ENCODE measurements at places on chromosomes 2 and 18. TPM values are rescaled to one million over a fixed set of nuclear protein-coding genes. Genes with fewer than 3 reads are reported as not detected.
A peak's percentile ranks its signal among the peaks of the same experiment; 100 is the strongest.

The BIN1 gene
- 22.9 TPM for total RNA-seq

The TMEM169 gene
- total RNA-seq: 0.72 TPM

The FNDC4 gene
- 12.1 TPM for total RNA-seq

The MRO gene
- 1.7 TPM for total RNA-seq

The UGT1A6 gene
- total RNA-seq: not detected

DNA sequence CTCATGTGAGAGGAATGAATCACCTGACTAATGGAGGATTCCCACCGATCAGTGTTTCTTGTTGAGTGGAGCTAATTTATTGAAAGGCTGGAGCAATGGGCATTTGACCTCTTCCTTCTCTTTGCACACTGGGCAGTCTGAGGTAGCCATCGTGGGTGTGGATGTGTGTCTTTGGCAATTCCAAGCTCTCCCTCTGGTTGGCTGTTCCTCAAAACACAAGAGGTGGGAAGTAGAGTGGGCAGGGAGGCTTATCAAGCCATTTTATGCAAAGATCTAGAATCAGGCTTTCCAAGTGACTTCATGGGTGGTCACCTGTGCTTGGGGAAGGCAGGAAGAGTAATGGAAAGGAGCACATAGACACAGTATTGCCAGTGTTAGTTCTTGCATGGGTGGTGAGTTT, 154.8 kb downstream of the INSIG2 start:
- DNase-seq: no peak

- DNase-seq: no peak
Measured at GRCh38 chr18:63002803-63003445, 287.6 kb downstream of the PHLPP1 start.

DNA sequence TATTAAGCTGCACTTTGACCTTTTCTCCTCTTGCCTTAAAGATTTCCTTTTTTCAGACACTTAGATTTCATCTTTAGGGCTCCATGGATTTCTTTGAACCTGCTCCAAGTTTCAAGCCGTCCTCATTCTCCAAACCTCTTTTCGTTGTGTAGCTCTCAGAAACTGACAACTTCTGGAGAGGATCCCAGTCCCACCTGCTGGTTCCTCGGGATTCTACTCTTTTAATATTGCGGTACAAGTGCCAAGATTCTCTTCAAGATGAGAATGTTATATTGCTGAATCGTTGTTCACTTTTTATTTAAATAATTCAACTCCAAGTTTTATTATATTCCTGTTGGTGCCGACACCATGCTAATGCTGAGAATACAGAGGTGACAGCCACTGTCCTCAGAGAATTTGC, 141.1 kb downstream of the CDH20 start:
- no peak for DNase-seq

DNA sequence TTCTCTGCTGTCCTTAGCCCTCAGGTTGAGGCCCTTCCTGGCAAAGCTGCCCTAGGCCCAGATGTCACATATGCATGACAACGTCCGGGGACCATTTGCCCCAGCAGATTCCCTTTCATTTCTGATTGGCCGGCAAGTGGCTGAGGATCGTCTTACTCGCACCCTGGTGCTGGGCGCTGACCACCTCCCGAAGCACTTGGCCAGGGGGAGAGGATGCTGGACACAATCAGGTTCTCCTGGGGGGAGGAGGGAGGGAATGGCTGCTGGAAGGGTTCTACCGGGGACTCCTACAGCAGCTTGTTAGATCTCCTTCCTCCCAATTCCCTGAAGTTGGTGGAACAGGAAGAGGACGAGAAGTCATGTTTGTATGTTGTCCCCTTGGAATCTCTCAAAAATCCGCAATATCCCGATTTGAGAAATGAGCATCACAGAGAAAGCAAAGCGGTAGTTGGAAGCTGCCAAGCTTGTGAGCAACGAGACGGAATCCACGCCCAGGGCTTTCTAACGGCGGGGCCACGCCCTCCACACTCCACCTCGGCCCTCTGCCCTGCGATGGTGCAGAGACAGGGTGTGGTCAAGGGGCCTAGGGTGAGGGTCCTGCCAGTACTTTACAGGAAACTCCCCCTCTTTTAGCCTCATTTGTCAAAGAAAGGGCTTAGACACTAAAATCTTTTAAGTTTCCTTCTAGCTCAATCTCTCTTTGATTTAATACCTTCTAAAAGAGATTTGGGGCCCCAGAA, 61.8 kb upstream of the YWHAQ start:
- peak; percentile 69 for DNase-seq

DNA sequence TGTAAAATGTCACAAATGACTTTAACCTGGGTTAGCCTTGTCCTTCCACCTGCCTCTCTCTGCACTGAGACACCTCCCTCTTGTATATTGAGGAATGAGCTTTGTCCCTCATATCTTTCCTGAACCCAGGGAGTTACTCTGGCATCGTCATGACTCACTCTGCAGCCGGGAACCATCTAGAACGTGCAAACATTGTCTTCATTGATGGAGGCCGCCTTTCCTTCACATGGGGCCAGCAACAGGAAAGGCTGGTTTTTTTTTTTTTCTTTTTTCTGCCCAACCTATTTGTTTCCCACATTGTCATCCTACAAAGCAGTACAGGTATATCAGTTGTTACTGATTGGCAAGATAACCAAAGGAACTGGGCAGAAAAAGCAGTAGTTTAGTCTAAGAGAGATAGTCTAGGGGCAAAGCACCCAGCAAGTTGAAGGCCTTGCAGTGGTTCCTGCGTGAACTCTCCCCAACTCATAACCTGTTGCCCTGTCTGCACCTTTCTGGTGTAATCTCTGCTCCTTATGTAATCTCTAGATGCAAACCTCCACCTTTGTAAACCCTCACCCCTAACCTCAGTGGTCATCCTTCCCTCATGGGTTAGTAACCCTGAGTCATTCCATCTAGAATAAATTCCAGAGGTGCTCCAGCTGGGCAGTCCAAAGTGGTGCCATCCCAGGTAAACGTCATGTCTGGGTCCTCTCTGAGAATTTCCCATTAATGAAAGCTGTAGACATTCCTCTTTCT, 38.3 kb downstream of the SLC40A1 start:
- DNase-seq: no peak

- no peak for DNase-seq
Measured at GRCh38 chr2:34909992-34910705, 1311.0 kb upstream of the FAM98A start.

DNA sequence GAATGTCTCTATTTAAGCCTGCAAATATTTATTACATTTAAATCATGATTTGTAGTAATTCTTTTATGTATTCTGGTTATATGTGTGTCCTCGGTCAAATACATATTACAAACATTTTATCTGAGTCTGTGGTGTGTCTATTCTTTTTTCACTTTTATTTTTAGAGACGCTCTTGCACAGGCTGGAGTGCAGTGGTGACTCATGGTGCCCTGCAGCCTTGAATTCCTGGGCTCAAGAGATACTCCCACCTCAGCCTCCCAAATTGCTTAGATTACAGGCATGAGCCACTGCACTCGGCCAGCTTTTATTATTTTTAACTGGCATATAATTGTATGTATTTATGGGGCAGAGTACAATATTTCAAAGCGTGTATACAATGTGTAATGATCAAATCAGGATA, 47.5 kb downstream of the ARID5A start:
- no peak for DNase-seq

DNA sequence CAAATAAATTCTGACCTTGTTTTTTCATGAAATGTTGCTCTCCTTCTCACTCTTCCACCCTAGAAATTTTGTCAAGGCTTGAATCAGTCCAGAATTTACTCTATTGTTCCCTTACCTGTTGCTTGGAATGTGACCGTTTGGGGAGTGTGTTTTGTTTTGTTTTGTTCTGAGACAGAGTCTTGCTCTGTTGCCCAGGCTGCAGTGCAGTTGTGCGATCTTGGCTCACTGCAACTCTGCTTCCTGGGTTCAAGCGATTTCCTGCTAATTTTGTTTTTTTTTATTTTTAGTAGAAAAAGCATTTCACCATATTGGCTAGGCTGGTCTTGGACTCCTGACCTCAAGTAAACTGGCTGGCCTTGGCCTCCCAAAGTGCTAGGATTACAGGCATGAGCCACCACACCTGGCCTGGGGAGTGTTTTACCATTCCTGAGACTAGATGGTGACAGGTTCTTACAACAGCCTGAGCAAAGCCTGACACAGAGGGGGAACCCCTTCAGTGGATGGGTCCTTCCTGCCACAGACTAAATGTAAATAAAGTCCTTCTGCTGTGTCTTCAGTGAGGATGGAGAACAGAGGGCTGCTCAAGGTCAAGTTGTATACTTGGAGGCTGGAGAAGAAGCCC, 52.0 kb downstream of the HAUS1 start:
- no peak for DNase-seq

DNA sequence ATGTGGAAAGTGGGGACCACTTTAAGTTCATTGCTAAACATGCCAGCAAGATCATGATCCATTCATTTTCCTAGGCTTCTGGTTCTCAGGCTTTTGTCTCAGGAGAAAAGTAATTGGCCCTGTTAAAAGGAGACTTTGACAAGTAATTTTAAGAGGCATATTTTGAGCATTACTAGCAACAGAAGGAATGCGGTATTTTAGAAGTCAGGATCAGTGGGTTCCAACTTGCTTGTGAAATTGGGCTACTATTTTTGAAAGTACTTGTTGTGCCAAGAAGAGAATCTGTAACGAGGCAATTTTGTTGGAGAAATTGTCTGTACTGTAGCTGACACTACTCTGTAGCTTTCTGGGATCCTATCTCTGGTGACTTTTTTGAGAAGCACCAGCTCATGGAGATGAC, 59.4 kb downstream of the CERS6 start:
- no peak for DNase-seq

- DNase-seq: no peak
Measured at GRCh38 chr2:230097424-230097823, 28.7 kb upstream of the SLC16A14 start.

GRCh38 chr18:56067969-56068671, 480.1 kb upstream of the TCF4 start:
- DNase-seq: no peak

GRCh38 chr2:174263997-174264396, 15.7 kb upstream of the OLA1 start:
- no peak for DNase-seq

- no peak for DNase-seq
Measured at GRCh38 chr2:28956890-28957289, 24.2 kb upstream of the TOGARAM2 start.

All from aorta (tissue), 5 donors.